ENCODE measurements at places on chromosomes 4 and X.

- DNase-seq: no peak
Measured at GRCh38 chr4:102163404-102164140, 181.7 kb downstream of the SLC39A8 start.

- DNase-seq: peak; percentile 55
Measured at GRCh38 chr4:52911684-52912294, 49.7 kb downstream of the RASL11B start.

- DNase-seq: no peak
Measured at GRCh38 chr4:186930024-186930423, 206.4 kb upstream of the FAT1 start.

DNA sequence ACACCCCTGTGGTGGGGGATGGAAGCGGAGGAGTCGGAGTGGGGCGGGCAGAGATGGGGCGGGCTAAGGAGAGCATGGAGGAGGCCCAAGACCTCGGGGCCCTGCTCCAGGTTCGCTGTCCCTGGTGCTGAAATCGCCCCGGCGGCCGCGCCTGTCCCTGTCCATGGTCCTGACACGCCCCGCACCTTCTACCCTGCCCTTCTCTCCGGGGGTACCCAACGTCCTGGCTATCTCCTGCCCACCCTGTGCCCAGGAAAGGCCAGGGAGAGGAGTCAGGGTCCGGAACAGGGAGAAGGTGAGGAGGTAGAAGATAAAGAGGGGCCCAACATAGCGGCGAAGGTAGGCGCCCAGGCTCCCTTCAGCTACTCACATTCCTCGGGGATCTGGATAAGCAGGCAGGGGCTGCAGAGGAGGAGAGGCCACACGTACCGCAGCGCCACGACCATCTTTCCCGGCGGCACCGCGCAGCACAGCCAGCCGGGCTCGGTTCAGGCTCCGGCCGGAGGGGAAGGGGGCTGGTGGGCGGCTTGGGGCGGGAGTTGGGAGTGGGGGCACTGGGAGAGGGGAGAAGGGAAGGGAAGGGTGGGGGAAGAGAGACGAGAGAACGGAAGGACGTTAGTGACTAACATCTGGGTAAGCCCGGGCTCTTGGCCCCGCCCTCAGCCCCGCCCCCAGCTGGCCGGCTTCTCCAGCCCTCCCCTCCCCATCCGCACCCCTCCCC lies 10.4 kb downstream of the L1CAM start:
- peak; percentile 37 for DNase-seq

DNA sequence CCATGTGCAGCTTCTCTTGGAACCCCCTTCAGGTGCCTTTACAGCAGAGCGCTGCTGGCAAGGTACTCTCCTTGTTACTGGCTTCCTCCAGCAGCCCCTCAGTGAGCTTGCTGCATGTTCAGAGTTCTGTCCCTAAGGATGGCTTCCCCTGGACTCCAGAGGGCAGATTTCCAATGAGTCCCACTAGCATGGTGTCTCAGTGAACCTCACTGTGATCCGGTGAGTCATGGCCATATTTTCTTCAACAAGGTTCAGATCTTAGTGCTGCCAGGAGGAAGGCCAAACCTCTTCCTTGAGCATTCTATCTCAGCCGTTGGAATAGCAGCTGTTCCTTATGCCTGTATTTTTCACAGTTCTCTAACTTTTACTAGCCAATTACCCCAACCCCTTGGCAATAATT lies 98.8 kb downstream of the CASK start:
- DNase-seq: no peak

DNA sequence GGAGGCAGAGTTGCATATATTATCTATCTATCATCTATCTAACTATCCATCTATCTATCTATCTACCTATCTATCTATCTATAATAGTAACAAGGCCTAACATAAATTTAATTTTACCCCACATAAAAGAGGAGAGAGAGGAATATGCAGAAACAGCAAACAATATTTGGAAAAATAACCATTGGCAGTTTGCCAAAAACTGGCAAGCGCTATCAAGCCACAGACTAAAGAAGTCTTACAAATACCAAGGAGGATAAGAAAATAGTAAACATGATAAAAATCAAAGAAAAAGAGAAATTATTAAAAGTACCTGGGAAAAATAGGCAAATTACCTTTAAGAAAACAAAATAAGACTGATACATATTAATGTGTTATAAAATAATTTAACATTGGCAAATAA lies 230.8 kb downstream of the CPXCR1 start:
- DNase-seq: no peak

GRCh38 chrX:86604607-86605006 lies 456.4 kb downstream of the DACH2 start:
- DNase-seq: no peak

- DNase-seq: no peak
Measured at GRCh38 chr4:140703463-140703862, 52.7 kb downstream of the TBC1D9 start.

DNA sequence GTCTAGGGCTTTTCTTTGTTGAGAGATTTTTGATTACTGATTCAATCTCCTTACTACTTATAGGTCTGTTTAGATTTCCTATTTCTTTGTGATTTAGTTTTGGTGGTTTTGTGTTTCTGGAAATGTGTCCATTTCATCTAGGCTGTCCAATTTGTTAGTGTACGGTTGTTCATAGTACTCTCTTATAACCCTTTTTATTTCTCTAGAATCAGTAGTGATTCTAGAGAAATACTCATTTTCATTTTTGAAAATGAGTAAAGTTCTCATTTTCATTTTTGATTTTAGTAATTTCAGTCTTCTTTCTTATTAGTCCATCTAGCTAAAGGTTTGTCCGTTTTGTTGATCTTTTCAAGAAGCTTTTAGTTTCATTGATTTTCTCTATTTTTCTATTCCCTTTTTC lies 7.5 kb downstream of the IL13RA1 start:
- DNase-seq: no peak

DNA sequence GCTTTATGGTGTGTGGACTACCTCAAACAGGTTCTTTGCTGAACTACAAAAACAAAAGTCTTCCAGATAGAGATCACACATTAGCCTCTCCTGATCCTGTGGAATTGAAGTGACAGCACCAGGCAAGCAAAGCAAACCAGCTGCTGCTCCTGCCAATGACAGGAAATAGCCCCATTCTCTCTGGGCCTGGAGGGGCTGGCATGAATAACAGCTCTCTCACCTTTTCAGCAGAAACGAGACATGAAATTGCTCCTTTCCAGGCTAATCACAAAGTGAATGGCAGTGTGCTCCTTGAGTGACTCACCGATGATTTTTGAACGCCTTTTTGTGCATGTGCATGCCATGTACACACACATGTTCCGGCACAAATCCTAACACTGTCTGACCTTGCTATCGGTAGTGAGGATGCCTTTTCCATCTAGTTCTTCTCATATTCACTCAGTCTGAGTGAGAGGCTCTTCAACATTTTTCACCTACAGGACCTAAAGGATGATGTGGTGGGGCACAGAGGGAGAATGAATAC lies 24.4 kb downstream of the MFAP3L start:
- DNase-seq: no peak

DNA sequence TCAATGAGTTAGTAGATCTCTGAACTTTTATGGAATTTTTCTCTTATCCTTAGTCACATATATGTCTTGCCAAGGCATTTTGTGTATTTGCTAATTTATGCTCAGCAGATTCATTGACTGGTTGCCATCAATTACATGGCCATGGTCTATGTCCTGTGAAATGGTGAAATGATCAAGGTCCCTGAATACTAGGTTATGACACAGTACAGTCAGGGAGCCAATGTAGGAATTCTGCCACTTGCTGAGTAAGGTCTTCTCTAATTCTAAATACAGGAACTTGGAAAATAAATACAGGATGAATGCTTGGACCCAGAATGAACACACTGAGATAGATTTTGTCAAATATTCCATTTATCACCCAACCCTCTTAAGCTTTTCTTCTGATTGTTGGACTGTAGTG lies 35.2 kb downstream of the ALPK1 start:
- no peak for DNase-seq

GRCh38 chrX:118088084-118088483 lies 28.5 kb downstream of the KLHL13 start:
- no peak for DNase-seq

- no peak for DNase-seq
Measured at GRCh38 chr4:147480891-147481576, at the start of gene EDNRA. EDNRA (plus strand) TSS chr4:147481097; CDS start chr4:147485682, 4,585 bp downstream.
